NCI-H1694 (cell line): ENCODE measurements at places on chromosomes 13 and 19.

DNA sequence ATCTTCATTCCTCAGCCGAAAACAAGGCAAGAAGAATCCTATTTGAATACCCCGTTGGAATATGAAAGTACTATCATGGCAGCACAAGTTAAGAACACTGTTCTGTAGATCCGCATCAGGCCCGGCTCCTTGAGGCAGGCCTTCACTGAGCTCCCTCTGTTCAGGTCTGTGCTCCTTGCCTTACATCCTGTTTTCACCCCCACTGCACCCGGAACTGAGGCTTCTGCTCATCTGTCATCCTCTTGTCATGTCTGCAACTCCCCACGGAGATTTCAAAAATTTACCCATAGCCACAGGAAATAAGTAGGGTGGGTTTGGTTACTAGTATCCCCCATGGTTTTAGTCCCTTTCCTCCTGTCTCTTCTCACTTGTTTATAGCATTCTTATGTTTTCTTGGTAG is 861.9 kb downstream of the GPC5 start:
- DNase-seq, result no peak

DNA sequence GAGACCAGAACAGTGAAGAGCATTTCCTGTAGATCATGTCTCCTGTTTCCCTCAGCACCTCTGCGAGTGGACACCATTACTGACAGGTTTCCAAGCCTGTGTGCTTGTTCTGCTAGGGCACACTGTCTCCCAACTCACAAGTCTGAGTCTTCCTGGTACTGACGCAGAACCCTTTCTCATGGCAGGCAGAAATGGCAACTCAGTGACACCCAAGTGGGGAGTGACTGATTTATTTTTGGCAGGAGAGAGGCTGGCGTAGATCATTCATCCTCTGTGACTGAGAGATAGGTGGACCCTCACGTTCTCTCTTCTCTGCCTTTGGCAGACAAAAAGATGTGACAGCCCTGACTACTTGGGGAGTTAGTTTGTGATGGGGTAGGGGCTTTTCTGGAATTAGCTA is 183.4 kb downstream of the RFC3 start:
- no peak for DNase-seq

GRCh38 chr13:50518131-50518530 is 325.4 kb downstream of the DLEU7 start:
- DNase-seq, result no peak

DNA sequence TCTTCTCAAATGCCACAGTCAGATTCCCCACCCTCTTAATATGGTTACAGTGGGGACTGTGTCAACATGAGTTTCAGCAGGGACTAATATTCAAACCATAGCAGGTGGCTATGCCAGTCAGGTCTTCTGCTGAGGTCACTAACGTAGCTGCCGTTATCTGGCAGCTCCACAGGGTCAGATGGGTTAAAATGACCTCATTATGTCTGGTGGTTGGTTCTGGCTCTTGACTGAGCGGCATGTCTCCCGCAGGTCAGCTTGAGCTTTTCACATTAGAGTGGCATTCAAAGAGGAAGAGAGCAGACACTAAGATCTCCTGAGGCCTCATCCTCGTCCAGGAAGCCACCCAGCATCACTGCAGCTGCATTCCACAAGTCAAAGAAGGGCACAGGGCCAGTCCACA is 21.4 kb upstream of the IPO5 start:
- no peak for DNase-seq

- no peak for DNase-seq
Observed at GRCh38 chr13:94329754-94330551, 149.5 kb downstream of the DCT start.

- DNase-seq, result no peak
Observed at GRCh38 chr13:40409278-40409677, 257.2 kb downstream of the FOXO1 start.

GRCh38 chr13:59280297-59280696 is 883.4 kb downstream of the DIAPH3 start:
- peak; percentile 11 for DNase-seq

DNA sequence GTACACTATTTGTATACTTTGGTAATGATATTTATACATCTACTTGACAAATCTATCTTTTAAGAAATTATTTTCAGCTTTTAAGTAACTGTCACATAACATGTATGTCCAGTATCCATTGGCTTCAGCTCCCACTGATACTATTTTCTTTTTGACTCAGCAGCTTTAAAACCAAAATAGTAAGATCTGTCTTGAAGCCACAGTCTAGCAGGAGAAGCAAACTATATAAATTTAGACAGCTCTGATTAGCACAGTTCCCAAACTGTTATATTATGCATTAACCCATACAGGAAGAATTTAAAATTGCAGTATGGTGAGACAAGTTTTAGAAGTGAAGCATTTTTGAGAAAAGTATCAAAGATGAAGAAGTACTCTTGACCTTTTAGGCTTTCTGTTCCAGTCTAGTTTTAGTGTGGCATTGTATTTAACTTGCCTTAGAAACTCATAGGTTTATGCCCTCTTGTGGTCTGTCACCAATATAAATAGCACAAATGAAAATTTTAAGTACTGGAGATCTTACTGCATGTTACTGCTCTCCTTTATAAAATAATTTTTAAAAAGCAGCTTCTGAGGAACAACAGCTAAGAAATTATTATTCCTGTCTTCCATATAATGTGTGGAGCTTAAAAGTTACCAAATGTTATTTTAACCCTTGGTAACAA is 24.7 kb downstream of the URI1 start:
- DNase-seq, result no peak

- no peak for DNase-seq
Observed at GRCh38 chr13:46010148-46010547, 42.4 kb downstream of the ZC3H13 start.
